Calu3 (cell line): ENCODE measurements at places on chromosomes 4 and X. TPM values are rescaled to one million over a fixed set of nuclear protein-coding genes. Genes with fewer than 3 reads are reported as not detected.

- no peak for DNase-seq
These were observed 67.2 kb downstream of the PALLD start for GRCh38 chr4:168564023-168564422.

GRCh38 chr4:153348006-153348405 lies 3.5 kb downstream of the MND1 start:
- DNase-seq = no peak

DNA sequence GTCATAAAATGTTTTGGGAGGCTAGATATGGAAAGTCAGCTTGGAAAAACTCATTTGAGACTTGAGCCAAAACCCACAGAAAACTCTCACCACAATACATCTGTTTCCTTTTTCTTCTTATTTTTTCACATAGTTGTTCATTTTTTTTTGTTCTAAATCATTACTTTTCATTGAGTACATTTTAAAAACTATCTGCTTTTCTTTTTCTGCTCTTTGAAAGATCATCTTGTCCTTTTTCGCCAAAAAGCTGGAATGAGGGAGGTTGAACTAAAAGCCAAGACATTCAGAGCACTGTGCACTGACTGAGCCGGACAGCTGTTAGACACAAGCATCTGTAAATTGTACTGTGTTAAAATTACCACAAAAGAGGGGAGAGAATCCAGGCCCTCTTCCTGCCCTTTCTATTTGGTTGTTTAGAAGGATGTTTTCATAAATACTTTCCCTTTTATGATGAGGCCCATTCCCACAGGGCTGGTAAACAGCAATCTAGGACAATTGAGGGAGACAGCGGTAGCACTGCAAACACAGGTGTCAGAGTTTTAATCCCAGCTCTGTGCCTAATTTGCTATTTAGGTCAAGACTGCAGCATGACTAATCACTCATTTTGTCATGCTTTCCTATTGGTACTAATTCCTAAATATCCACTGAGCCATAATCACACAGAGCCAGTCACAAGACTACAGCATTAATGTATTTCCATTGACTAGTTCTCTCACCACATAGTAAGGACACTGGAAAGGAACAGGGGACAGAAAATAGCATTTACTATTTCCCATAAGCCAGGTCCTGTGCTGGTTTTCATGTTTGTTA lies 7.3 kb upstream of the RNF150 start:
- no peak for DNase-seq

- DNase-seq = no peak
These were observed 90.8 kb upstream of the SHISA3 start for GRCh38 chr4:42306221-42307109.

RPA4 gene
- total RNA-seq = 1.3 and 1.4 TPM in 2 replicates
